Tongue (tissue), 3 donors: ENCODE measurements at places on chromosomes 1 and 21.

DNA sequence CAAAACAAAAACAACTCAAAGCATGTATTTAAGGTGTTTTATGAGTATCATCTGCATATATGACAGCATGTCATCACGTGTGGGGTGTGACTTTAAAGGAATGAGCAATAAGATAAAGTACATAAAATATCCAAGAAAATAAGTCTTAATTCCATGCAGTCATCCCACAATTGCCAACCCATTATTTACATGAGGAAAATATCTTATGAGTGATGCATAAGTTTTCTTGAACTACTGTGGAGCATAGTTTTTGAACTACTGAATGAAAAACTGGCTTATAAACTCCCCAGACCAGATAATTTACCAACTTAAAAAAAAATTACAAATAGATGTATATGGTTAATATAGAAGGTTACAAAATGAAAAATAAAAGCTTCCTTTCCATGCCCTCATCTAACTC, 29.7 kb upstream of the MTMR11 start:
- DNase-seq = no peak

DNA sequence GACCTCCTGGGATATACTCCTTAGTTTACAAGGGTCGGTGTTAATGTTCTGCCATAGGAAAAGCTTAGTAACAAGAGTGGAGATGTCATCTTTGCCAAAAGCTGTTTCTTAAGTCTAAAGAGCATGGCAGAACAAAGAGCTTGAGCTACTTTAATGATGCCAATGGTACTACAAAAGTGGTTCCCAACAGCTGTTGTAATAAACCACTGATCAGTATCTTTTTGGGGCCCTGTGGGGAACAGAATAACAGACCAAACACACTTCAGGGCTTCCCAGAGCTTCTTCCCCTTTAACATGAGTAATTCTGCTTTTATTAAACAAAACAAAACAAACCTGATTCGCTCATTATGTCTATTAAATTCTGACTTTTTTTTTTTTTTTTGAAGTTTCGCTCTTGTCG, 116.3 kb downstream of the NCAM2 start:
- no peak for DNase-seq

DNA sequence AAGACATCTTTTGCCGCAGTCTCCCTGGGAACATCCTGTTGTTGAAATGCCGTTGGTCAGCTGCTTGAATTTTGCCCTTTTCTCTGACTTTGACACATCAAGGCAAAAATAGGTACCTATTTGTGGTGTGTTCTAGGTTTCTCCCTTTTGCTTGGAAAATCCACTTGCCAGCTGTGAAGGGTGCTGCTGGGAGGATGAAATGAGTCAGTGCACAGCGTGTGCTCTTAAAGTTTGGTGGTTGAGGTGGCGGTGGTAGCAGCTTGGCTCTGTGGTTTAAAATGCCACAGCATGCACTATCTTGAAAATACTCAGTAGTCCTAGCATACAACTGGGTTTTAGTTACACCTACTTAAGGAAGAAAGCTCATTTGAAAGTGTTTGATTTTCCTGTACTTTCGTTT, 183.8 kb downstream of the DHRS3 start:
- no peak for DNase-seq

- DNase-seq = peak; percentile 71
Measured at GRCh38 chr1:109931189-109931731, 20.6 kb downstream of the CSF1 start.

DNA sequence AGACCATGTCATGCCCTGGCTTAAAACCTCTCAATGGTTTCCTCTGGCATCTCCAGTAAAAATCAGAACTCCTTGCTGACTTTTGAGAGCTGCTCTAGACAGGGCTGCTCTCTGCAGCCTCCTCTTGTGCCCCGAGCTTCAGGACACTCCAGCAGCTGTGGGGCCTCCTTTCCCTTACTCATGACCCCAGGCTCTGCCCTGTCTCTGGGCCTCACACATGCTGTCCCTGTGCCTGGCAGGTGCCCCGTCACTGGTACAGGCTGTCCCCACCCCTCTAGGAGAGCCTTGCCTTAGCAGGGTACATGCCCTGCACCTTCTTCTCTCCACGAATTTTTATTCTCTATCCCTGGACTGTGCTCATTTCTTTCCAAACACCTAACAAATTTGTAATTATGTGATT, 43.2 kb downstream of the HIVEP3 start:
- peak; percentile 46 for DNase-seq

DNA sequence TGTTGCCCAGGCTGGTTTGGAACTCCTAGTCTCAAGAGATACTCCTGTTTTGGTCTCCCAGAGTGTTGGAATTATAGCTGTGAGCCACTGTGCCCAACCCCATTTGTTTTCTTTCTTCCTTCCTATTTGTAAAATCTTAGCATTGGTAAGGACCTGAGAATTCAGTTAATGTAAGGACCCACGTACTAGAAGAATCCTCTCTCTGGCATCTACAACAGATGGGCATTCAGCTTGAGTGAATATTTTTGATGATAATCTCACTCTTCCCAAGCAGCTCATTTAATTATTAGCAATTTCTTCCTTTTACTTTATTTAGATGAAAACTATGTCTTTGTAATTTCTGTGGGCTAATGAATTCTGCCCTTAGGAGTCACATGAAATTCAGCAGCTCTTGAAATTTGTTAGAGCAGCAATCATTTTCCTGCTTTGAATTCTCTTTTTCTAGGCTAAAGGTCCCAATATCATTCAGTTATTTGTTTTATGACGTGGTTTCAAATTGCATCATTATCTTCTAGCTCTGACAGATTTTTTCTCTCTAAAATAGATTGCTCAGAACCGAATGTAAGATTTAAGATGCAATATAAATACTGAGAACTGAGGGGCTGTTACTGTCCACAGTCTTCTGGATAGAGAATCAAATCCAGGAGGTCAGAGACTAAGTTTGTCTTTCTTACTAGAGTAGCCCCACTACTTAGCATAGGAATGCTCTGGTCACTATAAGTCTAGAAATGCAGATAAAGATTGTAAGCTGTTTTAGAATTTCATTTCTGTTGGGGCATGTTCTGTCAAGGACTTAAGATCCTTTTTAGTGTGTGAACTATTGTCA, 59.4 kb downstream of the EPB41 start:
- DNase-seq = no peak

- no peak for DNase-seq
Measured at GRCh38 chr1:42978317-42979035, 19.8 kb upstream of the SLC2A1 start.

DNA sequence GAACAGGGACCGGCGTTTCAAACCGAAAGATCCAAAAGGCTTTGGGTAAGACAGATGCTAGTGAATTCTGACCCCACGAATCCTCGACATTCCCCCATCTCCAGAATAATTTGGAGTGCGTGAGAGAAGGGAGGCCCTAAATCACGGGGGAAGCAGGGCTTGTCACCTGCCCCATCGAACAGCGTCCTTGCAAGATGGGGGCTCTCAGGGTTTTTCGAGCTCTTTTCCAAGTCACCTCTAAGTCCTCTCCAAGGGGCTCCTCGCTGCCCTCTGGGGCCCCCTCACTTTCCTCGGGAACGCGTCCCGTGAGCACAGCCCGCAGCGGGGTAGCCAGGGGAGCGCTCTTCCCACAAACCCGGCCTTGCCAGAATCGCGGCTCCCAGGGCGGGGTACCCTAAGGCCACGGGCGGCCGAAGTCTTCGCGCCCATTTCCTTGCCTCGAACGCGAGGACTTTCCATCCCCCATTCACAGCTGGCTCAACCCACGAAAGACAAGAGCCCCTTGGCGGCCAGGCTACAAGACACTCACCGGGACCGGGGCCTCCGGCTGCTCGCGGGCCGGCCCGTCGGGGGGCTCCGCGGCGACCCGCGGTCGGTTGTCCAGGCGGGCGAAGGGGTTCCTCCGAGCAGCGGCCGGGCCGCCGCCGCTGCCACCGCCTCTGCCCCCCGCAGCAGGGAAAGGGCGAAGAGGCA, 546 bp downstream of the DONSON start:
- DNase-seq = peak; percentile 69

DNA sequence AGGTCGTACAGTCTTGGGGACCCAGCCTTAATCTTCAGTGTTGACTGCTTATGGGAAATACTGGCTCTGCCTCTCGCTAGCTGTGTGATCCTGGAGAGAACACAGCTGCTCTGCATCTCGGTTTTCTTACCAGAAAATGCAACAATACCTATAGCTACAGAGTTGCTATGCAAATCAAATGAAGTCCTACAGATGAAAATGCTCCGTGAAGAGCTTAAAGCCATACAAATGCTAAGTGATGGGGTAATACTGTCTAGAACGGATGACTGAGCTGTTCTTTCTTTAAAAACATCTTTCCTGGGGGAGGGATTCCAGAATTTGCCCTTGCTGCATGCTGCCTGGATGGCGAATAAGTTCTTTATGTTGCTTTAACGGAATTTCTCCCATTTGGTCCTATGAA, 132.0 kb downstream of the ZBTB18 start:
- DNase-seq = no peak

DNA sequence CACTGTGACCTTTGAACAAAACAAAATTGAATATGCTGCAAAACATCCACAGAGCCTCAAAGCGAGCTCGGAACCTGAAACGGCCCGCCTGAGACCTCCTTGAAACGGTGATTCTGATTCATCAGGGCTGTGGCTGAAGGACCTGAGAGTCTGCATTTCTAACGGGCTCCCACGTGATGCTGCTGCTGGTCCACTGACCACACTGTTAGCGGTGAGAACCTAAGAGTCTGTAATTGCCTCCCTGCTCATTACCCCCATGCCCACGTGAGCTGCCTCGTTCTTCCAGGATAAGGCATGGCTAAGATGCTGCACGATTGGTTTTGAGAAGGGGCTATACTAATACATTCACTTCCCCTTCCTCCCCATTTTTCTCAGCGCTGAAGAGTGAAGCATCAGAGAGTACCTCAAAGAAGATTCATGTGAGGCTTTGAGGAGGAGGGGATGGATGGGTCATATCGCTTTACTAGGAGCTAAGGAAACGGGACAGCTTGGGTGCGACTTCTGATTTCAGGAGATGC, 9.7 kb downstream of the TLR5 start:
- no peak for DNase-seq

DNA sequence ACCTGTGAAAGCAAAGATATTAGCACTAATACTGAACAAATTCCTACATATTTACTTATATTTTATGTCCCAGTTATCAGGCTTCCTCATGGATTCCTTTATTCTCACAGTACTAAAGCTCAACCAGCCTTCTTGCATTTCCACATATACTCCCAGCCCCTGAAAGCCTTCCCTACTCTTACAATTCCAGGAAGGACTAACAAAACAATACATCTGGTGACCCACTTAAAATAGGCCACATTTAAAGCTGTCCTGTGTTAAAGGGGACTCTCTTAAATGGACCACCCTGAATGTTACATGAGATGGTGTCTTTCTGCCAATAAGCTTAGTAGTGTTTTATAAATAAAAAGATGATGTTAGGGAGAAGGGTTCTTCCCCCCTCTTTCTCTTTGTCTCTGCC, 54.4 kb downstream of the NTMT2 start:
- DNase-seq = no peak

- no peak for DNase-seq
Measured at GRCh38 chr1:53591924-53592323, 132.7 kb downstream of the DMRTB1 start.

GRCh38 chr1:110781525-110781924, 91.4 kb upstream of the CD53 start:
- DNase-seq = no peak

DNA sequence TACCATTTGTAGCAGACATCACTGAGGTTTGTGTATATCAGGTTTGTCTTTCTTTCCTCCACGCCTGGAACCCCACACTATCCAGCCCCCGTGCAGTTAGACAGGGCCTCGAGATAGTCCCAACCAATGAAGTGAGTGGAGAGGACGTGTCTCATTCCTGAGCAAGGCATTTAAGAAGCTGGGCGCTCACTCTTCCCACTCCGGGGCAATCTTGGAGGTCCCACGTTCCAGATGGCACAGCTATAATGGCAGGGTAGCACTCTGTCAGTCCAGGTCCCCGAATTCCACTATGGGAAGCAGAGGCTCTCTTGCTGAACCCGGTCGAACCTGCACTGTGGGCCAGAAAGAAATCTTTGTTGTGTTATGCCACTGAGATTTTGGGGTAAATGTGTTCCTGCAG, 57.3 kb upstream of the CSF3R start:
- DNase-seq = no peak

DNA sequence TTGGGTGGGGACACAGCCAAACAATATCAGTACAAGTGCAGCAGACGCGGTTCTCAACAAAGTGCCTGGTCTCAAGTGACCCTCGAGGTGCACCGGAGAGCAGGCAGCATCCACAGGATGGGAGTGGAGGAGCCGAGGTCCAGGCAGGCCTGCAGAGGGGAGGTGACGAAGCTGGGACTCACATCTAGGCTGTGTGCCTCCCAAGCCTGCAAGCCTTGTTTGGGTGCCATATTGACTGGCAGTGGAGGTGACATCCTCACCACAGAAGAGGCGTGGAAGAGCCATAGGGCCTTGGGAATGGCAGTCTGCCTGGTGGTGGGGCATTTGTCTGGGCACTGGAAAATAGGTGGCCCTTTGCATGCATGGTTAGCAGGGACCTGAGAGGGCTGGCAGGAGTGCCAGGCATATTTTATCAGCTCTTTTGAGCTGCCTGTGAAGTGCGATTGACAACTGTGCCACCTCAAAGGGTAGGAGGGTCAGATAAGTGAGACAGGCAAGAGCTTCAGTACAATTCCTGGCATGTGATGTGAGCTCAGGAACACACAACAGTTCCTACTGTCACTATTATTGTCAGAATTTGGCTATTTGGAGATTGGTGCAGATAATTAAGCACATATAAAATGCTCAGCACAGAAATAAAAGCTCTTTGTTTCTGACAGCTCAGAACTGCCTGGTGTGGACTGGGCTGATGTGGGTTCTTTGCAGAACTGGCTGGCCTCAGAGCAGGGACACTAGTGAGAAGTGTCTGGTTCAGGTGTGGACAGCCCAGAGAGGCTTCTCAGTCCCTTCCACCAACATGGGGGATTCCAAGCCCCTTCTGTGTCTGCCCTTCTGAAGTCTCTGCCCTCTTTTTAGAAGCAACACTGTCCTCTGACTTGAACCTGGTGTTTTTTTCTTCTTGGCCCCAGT, 347.6 kb upstream of the AJAP1 start:
- no peak for DNase-seq

- DNase-seq = no peak
Measured at GRCh38 chr1:180935326-180936109, 22.8 kb downstream of the KIAA1614 start.

DNA sequence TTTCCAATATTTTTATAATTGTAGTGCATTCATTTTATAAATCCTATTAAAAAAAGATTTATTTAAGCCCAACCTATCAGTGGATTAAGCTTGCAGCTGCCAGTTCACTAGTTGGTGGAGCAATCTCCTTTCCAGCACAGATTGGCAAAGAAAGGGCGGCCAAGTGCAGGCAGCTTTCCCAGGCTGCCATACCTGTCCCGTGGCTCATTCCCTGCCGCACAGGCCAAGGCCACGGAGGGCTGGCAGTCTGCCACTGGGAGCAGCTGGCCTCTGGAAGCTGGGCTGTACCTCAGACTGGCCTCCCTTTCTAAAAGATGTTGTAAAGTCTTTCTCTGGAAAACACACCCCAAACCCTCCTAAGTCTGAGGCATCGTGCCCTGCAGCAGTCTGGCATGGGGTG, 74.2 kb downstream of the SIM2 start:
- peak; percentile 69 for DNase-seq

DNA sequence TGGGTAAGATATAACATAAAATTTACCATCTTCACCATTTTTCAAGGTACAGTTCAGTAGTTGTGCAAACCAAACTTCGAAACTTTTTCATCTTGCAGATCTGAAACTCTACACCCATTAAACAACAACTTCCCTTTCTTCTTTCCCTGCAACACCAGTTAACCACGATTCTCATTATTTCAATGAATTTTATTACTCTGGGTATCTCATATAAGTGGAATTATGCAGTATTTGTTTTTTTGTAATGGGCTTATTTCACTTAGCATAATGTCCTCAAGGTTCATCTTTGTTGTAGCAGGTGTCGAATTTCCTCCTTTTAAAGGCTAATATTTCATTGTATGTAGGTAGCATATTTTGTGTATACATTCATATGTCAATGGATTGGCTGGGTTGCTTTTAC, 146.1 kb downstream of the SPATA46 start:
- DNase-seq = no peak
